Activated CD4-positive, alpha-beta T cell treated with anti-CD3 and anti-CD28 coated beads for 1 hour (primary cell): ENCODE measurements at places on chromosomes 7 and 10.

GRCh38 chr7:24798261-24798660, 41.0 kb upstream of the GSDME start:
- no peak for DNase-seq

DNA sequence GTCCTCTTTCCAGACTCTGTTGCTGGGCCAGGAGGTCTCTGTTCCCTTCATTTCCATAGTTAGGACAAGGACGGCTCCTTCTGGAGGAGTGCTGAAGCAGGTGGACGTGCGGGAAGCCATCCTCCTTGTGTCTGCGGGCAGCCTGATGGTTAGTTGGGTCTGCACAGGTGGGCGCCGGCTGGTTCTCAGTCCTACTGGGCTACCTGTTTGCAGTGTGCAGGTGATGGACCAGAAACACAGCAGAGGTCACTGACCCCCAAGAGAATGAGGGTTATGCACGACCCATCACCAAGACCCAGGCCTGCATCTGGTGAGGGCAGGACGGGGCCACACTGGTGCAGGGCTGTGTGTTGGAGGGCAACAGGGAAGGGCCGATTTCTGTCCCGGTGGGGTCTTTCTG, 7.8 kb downstream of the RARRES2 start:
- DNase-seq, result no peak

- DNase-seq, result no peak
Observed at GRCh38 chr7:138542183-138542582, 82.1 kb downstream of the TRIM24 start.

DNA sequence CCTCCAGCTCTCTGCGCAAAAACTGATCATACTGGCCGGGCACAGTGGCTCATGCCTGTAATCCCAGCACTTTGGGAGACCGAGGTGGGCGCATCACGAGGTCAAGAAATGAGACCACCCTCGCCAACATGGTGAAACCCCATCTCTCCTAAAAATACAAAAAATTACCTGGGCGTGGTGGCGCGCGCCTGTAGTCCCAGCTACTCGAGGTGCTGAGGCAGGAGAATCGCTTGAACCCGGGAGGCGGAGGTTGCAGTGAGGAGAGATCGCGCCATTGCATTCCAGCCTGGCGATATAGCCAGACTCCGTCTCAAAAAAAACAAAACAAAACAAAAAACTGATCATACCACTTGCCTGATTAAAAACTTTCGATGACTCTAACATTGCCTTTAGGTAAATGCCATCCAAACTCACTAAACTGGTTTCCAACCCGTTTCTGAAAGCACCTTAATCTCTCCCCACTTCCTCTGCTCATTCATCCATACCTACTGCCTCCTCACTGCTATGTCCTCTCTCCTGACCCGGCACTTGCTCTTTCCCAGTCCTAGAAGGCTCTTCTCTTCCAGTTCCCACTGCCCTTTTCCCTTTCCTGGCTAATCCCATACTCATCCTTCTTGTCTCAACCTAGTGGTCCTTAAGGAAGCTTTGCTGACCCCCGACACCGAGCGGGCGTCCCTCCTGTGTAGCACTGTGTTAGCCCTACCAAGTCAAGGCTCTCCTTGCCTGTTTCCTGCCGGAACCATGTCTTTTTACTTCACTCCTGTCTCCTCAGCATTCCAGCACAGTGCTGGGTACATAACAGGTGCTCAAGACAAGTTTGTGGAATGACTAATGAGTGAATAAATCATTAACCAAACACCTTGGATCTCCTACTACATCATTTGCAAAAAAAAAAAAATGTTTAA, 686 bp upstream of the MIOS start:
- DNase-seq, result no peak

GRCh38 chr7:45086331-45087065, 2.3 kb downstream of the NACAD start:
- DNase-seq, result no peak

DNA sequence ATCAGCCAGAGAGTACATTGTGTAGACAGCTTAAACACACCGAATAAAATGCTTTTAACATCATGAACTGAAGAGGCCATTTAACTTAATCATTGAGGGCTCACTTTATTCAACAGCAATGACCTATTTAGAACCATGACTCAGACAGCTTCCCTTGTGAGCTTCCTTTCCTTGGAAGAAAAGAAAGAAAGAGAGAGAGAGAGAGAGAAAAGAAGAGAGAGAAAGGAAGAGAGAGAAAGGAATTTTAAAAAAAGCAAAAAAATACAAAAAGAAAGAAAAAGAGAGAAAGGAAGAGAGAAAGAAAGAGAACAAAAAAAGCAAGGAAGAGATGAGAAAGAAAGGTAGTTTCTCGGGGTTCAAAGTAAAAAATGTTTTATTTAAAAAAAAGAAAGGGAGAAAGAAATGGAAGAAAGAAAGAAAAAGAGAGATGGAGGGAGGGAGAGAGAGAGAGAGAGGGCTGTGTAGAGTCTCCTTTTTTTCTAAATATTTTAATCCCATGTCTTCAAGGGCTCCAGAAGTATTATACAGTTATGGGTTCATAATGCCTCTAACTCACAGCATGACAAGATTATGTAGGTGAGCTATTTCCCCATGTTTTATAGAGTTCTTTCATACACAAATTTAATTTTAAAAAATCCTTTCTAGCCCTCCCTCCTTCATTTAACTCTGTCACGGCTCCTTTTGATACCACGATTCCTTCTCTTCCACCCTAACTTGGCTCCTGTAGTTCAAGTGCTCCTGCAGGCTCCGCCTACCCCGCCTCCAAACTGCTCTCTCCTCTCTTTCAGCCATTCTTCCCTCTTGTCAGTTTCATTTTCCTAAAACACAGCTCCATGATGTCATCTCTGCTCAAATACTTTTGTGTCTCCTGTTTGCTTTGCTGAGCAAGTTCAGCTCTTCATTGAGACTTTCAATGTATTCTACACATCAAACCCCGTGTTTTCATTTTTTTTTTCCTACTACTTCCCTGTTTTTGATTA, 85.5 kb downstream of the PRTFDC1 start:
- no peak for DNase-seq
